Kidney glomerular epithelial cell (primary cell): ENCODE measurements at places on chromosomes 2 and 18.

DNA sequence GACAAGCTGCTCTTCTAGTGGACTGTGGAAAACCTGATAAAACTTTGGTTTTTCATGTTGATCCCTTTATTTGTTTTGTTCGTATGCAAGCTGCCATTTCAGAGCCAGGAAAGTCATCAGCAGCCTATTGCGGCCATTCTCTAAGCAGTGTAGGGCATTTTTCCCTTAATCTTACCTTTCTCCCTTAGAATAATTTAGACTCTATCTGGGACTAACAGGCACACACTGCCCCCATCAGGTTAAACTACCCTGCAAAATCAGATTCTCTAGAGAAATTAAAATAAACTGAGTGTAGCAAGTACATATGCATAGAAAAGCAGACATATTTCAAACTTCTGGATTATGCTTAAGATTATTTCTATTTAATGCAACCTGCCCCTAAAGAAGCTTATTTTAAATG, 347.5 kb downstream of the METTL4 start:
- peak; percentile 18 for DNase-seq

GRCh38 chr2:200301953-200302858, 4.3 kb upstream of the SPATS2L start:
- DNase-seq, result no peak

- DNase-seq, result no peak
These were observed 6.9 kb downstream of the ATP6V1B1 start for GRCh38 chr2:70942396-70943204.

- DNase-seq, result no peak
These were observed 1006.1 kb upstream of the CELF4 start for GRCh38 chr18:38571651-38572050.

DNA sequence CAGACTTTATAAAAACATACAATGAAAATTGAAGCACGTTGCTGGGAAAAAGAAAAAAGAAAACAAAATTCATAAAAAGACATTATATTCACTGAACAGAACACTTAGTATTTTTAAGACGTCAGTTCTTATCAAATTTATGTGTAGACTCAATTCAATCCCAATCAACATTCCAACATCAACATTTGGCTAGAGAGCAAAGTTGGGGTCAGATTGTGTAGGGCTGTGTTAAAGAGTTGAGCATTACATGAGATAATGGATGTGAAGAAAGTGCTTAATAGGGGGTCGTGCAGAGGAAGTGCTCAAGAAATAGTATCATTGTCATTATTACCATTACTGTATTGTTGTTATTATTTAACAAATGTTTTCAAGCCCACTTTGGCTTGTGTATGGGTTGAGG, 154.1 kb upstream of the TNP1 start:
- DNase-seq, result no peak
